ENCODE measurements at places on chromosomes 2 and 18.

GRCh38 chr2:100581277-100581612, 18.5 kb downstream of the PDCL3 start:
- no peak for DNase-seq

DNA sequence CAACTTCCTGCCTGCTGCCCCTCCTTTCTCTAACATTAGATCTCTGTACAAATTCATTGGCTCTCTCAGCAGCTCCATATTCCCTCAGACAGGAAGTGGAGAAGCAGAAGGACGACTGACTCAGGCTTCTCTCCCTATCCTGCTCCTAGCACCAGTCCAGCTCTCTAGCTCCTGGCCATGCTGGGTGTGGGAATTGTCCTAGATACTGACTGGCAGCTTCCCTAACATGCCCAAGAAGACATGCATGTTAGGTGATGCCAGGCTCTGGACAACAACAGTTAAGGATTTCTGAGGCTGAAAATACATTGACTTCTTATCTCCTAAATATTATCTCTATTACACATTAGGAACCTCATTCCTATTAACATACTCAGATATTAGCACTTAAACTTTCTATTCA, 292.9 kb downstream of the IKZF2 start:
- no peak for DNase-seq

- DNase-seq = no peak
Observed at GRCh38 chr2:96859681-96860064, 1.9 kb upstream of the ANKRD39 start.

DNA sequence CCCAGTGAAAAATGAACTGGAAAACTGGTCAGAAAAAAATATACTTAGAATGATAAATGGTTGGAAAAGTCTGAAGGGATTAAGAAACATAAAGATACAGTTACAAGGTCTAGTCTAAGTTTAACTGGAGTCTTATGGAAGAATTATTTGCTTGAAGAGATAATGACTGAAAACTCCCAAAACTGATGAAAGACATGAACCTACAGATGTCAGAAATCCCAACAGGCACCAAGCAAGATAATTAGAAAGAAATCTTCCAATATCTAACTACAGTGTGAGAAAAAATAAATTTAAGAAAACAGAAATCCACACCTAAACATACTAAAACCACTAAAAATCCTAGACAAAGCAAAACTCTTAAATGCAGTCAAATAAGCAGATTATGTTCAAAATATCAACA, 19.4 kb downstream of the SS18 start:
- DNase-seq = no peak

- no peak for DNase-seq
Observed at GRCh38 chr18:61400716-61401115, 67.5 kb downstream of the CDH20 start.

GRCh38 chr2:126864861-126865260, 33.8 kb upstream of the TEX51 start:
- no peak for DNase-seq

- no peak for DNase-seq
Observed at GRCh38 chr2:121771976-121772742, 16.7 kb downstream of the TSN start.

DNA sequence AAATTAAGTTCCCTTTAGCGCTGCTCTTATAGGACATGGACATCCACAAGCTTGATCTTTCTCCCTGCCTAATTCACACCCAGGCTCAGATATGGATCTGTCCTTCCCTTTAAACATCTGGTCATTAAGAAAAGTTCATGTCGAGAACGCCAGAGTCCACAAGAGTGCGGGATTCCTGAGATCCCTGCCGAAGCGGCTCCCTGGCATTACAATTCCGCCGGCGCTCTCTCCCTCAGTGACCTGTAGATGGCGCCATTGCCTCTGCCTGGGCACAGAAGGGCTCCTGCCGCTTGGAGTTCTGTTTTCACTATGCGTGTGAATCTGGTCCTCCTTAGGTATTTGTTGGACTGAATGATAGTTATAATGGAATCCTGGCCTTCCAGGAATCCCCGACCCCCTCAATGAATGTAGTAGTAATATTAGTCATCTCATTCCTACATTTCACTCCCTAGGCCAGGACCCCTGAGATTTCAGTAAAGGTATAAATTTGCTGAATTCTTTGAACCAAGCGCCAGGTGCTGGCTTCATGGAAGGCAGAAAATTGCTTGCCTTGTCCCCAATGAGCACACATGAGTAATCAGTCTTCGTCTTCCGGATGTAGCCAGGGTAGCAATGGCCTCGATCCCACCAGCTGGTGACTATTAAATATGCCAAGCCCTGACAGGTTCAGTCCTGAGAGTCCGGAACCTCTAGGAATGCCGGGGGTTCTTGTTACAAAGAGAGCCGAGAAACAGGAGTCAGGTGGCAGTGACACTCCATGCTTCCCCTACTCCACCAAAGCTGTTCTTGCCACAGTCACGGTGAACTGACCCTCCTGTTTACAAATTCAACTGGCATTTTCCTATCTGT, 26.4 kb upstream of the CD207 start:
- DNase-seq = no peak
